Activated CD8-positive, alpha-beta memory T cell treated with anti-CD3 and anti-CD28 coated beads, Interleukin-2, amount 10 ng/mL, durations not matched to agents 7 days and 5 days (primary cell): ENCODE measurements at places on chromosomes 4 and X. TPM values are rescaled to one million over a fixed set of nuclear protein-coding genes. Genes with fewer than 3 reads are reported as not detected.

Gene NWD2
- total RNA-seq = not detected

Gene TNMD
- total RNA-seq = not detected

Gene ITM2A
- total RNA-seq = 93.9 TPM

Gene NAP1L3
- 0.47 TPM for total RNA-seq

Gene C4orf50
- 0.82 TPM for total RNA-seq

Gene HS6ST2
- 0.14 TPM for total RNA-seq

Gene CWH43
- not detected for total RNA-seq

Gene FABP2
- not detected for total RNA-seq

Gene TMEM31
- total RNA-seq = not detected

Gene SSX2B
- not detected for total RNA-seq

Gene RBM41
- 15.3 TPM for total RNA-seq

Gene AWAT2
- not detected for total RNA-seq

Gene DGKK
- total RNA-seq = not detected

Gene ATOH1
- not detected for total RNA-seq

Gene CXCL3
- total RNA-seq = not detected

Gene GABRE
- not detected for total RNA-seq

Gene LIAS
- total RNA-seq = 14.5 TPM

Gene CCDC158
- total RNA-seq = not detected
